ENCODE measurements at places on chromosomes 7 and 10.

GRCh38 chr7:147492606-147493005 is 1098.0 kb upstream of the C7orf33 start:
- no peak for DNase-seq

DNA sequence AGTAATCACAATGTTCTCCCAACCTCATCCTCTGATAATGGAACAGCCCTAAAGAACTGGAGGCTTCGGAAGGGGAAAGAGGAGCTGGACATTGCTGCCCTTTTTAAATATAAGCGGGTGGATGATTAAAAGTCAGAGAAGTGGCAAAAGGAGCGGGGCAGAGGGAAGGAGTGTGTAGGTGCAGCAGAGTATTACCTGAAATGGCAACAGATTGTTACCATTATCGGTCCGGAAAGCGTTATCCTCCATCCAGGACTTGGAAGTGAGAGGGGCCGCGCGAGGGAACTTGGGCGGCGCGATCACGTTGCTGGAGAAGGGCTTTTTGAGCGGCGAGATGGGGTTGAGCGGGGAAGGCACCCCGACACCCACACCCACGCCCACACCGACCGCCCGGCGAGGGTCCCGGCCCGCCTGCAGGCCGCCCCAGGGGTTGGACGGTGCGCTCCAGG is 51.7 kb downstream of the CPEB3 start:
- DNase-seq = no peak

- no peak for DNase-seq
These were observed 1158.5 kb upstream of the C7orf33 start for GRCh38 chr7:147432079-147432478.

- no peak for DNase-seq
These were observed 49.3 kb upstream of the ITPRID1 start for GRCh38 chr7:31464601-31465000.

DNA sequence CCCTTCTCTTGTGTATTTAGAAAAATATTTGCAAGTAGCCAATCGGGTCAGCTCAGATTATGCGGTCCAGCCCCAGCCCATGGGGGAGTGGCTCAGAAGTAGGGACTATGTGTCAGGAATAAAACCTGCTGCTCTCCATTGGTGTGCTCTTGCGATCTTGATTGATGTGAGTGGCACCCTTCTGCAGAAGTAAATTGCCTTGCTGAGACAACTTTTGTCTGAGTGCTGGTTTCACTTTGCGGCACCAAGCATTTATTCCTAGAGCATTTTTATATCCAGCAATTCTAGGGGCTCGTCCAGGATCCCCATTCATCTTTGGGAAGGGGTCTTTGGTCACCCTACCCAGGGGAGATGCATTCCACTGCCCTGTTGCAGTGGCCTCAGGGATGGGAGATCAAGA is 26.1 kb upstream of the FAM221A start:
- no peak for DNase-seq

DNA sequence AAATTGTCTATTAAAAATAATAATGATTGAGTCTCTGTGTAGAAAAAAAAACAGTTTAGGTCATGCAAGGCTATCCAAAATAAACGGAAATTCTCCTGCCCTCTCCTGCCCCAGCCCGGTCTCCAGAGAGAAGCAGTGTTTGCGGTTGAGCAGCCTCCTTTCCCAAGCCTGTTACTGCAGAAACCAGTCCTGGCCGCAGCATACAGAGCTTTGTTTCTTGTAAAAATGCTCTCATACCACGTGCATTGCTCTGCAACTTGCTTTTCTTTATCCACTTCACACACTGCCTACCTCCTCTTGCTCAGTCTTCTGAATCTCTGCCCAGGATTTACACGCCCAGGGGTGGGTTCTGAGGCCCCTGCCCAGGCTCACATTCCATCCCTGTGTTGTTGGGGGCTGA is 34.4 kb upstream of the CUL1 start:
- DNase-seq = no peak

DNA sequence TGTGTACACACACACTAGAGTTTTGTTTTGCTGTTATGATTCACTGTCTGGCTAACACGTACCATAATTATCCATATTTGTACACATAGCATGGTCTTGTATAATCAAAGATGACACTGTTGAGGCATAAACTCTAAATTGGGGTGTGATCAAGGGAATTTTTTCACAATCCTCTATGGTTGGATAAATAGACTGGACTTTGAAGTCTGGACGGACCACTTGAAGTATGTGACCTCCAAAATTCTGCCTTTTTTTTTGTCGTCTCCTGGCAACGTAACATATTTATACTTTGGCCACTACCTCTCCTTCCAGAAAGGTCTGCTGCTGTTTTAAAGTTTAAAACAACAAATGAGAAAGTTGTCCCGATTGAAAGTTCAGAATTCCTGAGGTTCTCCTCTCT is 193.4 kb downstream of the CACNB2 start:
- no peak for DNase-seq

DNA sequence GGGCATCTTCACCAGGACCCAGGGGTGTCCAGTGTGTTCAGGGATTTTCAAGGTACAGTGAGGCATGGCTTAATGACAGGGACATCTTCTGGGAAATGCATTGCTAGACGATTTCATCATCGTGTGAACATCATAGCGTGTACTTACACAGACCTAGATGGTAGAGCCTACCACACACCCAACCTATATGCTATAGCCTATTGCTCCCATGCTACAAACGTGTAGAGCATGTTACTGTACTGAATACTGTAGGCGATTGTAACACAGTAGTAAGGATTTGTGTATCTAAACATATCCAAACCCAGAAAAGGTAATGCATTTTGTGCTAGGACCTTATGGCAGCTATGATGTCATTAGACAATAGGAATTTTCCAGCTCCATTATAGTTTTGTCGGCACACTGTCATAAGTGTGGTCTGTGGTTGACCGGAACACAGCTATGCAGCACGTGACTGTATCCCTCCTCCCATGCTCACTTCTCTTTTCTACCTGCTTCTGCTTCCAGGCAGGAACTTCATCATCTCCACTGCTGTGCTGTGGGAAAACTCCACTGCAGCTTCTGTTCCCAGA is 416.2 kb upstream of the NFE2L3 start:
- no peak for DNase-seq

- DNase-seq = no peak
These were observed 20.7 kb downstream of the AHCYL2 start for GRCh38 chr7:129245533-129245932.

Data from CD4-positive, alpha-beta T cell treated with Interleukin-6 at 100 ng/mL for 8 hours (primary cell).